ENCODE measurements at places on chromosomes 5 and 9.

DNA sequence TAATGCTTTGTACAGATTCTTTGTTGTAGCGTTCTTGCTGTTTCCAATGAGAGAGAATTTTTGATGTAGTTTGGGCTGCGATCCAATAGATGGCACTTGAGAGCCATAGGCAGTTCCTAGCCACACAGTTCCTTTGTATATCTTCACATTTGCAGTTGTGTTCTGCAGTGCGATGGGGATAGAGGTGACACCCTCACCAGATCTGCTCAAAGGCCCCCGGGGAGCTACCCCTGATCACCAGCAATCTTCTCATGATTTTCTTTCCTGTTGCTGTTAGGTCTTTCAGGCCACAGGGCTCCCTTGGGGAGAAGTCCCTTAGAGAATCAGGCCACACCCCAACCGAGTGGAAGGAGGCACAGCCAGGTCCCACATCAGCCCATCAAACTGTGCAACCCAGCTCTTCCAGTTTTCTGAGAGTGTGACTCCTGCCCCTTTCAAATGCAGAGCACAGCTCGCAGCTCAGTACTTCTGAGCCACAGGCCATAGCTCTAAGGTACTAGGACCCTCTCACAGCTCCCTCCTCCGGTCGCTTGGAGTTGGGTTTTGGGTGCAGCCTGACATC, 353.7 kb downstream of the SLCO4C1 start:
- DNase-seq, result no peak

- no peak for DNase-seq
These were observed 22.7 kb downstream of the TERT start for GRCh38 chr5:1272201-1272600.

DNA sequence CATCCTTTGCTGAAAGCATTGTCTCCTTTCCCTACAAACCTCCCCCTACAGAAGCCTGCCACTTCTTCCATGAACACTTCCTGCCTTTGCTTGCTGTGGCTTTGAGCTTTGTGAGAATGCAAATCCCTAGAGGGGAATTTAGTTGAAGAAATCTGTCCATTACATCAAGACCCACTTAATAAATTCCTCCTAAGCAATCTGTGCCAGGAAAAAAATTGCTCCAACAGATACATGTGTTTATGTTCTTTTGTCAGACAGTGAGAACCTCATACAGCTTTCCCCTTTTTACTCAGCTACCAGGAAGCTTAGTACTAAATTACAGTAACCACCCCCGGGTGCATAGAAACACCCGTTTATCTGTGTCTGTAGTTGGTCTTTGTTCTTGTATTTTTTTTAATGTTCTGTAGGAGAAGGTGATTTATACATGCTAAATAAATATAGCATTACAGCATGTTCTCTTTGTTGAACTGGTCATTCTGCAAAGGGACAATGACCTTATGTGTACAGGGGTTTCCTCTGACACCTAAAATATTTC, 43.9 kb downstream of the SH3TC2 start:
- DNase-seq, result no peak

DNA sequence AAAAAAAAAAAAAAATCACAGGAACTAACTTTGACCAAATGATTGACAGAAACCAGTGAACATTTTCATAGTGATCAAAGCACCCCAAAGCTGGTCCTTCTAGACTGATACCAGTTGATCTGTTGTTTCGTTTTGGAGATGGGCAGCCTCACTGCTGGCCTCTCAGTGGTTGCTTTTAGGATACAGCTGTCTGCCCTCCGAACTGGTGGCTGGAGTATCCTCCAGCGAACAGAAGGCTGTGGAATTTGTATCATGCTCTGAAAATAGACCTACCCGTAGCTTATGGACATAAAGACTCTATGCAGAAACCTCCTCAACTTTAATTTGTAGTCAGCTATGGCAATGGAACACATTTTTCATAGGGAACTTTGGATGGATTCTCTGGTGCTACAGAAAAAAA, 49.0 kb downstream of the DCP2 start:
- no peak for DNase-seq

- DNase-seq, result no peak
These were observed 76.5 kb upstream of the IRX4 start for GRCh38 chr5:1959231-1959630.

DNA sequence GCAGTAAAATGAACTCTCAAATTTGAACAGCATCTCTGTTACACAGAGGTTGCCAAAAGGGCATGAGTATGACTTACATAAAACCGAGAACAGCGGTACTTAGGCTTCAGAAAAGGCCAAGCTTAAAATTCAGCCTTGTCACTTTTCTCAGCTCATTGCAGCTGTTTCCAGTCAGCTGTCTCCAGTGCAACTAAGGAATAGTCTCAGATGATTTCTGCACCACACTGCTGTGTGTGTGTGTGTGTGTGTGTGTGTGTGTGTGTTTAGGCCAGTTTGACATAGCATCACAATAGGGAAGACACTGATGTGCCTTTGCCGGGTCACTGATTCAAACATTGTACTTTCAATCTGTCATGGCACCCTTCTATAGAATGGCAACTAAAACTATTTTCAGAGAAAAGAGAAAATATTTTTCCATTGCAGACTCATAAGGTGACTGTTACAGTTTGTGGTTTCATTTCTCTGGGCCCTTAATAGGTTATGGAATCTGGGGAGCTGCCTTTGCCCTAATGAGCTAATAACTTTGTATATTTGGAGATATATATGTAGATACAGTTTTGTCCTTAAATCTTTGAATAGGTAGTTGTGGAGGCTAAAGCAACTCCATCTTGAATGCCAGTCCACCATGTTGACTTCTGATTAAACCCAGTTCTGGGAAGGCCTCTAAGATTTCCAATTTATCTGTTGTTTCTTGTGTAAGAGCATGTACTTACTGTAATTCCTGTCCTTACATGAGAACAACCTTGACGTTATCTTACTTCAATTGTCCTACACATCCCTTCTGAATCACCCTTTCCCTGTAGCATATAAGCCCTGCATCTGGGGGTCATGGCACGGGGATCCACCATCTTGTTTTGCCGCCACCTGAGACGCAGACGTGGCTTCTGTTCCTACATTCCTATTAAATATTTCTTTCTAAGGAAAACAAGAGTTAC, 4.5 kb downstream of the LSM11 start:
- DNase-seq, result no peak

DNA sequence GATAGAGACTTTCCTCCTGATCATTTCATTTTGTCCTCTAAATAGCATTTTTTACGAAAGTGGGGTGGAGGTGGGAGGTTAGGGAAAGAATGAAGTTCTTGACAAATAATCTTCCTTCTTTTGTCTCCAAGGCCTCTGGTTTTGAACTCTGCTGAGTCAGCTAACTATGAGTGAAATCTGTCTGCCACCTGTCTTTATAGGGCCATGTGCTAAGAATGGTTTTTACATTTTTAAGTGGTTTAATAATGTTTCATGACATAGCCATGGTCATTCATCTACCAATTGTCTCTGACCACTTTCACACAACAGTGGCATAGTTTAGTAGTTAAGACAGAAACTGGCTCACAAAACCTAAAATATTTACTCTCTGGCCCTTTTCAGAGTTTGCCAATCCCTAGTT, 7.6 kb downstream of the MAN2A1 start:
- DNase-seq, result no peak

- no peak for DNase-seq
These were observed 480.4 kb upstream of the ZNF608 start for GRCh38 chr5:125226825-125227224.

- no peak for DNase-seq
These were observed 928 bp downstream of the RPL7A start for GRCh38 chr9:133348718-133349573.

- DNase-seq, result no peak
These were observed 30.0 kb downstream of the ZNF131 start for GRCh38 chr5:43150748-43151147.

DNA sequence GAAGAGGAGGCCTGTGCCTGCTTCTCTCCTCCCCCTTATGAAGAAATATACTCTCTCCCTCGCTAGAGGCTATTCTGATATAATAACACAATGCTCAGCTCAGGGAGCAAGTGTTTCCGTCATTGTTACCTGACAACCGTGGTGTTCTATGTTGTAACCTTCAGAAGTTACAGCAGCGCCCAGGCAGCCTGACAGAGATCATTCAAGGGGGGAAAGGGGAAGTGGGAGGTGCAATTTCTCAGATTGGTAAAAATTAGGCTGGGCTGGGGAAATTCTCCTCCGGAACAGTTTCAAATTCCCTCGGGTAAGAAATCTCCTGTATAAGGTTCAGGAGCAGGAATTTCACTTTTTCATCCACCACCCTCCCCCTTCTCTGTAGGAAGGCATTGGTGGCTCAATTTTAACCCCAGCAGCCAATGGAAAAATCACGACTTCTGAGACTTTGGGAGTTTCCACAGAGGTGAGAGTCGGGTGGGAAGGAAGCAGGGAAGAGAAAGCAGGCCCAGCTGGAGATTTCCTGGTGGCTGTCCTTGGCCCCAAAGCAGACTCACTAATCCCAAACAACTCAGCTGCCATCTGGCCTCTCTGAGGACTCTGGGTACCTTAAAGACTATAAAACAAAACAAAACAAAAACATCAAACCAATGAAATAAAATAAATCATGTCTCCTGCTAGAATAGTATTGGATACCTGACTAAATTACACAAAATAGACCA, 1.3 kb downstream of the TMEM174 start:
- DNase-seq, result no peak

- no peak for DNase-seq
These were observed 236.9 kb downstream of the GLIS3 start for GRCh38 chr9:4062966-4063365.

GRCh38 chr9:119094086-119094485, 275.1 kb downstream of the BRINP1 start:
- no peak for DNase-seq

DNA sequence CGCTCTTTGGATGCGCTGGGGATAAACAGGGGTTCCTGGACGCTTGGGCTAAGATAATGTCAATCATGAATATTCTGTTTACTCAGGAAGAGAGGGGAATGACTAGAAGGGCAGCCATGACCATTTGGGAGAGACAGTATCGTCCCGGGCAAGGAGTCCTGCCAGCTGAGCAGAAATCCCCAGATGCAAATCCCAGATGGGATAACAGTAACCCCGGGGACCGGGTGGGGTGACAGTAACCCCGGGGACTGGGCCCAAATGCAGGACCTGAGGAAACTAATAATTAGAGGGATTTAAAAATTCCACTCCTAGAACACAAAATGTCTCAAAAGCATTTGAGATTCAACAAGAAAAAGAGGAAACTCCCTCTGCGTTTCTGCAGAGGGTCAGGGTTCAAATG, 189.0 kb upstream of the PPP1R26 start:
- no peak for DNase-seq

All from activated CD4-positive, CD25-positive, alpha-beta regulatory T cell treated with anti-CD3 and anti-CD28 coated beads, Interleukin-2, amount 50 U/mL, for 72 hours (primary cell).